Renal cortex interstitium (tissue), 15 donors: ENCODE measurements at places on chromosomes 5 and 9.

DNA sequence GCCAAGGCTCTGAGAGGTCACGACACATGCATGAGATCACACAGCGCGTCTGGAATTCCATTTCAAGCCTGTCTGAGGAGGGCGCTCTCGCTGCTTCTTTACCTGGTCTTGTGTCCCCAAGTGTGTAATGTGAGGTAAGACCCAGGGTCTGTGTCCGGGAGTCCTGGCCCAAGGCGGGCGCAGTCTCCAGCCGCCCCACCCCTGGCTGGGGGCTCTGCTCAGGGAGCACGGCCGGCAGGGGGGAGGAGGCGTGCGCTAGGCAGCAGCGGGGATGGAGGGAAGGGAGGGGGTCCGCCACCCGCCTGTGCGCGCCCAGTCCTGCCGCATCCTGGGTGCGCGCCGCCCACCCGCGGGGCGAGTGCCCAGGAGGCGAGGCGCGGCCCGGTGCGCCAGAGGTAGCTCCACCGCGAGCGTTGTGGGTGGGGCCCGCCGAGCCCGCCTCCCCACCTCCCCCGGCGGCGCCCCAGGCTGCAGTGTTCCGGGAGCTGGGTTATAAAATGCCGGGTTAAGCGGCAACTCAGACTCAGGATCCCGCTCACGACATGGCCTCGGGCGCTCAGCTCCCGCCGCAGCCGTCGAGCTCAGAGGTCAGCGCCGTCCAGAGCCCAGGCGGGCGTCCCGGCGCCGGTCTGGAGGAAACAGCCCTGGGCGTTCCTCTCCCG, at the start of gene CCNI2:
Gene CCNI2 (plus strand): TSS at position 473 of the 662 bp plus-strand sequence. CDS start 70 bp downstream, at position 543.
- DNase-seq = no peak

DNA sequence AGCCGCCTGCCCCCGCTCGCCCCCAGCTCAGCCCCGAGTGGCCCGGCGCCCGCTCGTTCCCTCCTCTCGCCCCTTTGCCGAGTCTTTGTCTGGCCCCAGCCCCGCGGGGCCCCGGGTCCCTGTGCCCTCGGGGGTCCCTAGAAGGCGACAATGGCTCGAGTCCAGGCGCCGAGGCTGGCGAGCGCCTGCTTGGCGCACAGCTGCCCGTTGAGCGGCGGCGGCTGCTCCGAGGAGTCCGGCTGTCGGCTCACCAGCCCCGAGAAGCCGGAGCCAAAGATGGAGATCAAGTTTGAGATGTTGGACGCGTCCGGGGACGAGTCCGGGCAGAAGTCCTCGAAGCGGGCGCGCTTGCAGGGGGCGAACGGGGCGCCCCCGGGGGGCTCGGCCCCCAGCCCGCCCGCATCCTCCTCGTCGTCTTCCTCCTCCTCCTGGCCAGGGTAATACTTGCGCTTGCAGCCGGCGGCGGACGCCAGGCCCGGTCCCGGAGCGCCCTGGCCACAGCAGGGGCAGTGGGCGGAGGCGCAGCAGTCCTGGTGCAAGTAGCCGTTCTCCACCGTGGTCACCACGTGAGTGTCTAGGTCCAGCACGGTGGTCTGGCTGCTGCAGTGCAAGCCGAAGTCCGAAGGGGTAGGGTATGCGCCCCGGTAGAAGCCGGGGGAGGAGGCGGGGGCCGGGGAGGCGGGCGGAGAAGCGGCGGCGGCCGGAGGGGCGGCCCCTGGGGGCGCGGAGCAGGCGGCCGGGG, 1.2 kb downstream of the IER5L start:
- no peak for DNase-seq

DNA sequence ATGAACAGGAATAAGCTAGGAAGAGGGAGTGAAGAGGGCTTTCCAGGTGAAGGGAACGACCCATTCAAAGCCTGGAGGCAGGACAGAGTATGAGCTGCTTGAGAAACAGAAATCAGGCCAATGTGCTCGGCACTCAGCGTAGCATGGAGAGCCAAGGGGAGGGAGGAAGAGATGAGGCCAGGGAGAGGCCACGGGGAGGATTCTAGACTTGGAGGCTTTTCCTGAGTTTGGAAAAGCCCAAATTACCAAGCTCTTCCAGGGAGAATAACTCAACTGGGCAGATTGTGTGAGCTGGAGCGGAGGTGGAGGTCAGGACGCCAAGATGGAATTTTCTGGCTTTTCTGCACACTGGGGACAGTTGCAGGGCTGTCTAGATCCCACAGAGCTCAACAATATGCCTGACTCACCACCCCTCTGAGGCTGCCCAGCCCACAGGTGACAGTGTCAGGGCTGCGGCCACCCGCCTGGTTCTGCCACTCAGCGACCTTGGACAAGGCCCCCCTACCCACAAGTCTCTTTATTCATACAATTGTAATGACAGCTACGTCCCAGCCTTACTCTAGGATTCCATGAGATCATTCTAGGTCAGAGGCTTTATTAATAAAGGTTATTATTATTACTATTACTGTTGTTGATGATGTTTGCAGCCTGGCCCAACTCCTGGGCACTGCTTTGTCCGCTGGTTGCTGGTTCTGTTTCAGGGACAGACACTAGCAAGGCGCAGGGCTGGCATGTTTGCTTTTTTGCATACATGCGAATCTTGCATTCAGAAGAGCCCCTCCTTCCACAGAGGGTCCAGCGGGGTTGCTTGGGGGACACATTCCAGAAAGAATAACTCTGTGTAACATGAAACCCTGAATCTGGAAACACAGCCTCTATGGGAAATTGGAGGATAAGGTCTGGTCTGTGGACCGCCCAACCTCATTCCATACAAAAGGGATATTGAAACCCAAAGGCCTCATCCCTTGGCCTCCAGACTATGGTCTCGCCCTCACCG, 9.4 kb upstream of the LMX1B start:
- no peak for DNase-seq

- no peak for DNase-seq
These were observed 57.9 kb downstream of the TGFBR1 start for GRCh38 chr9:99162759-99163364.

- DNase-seq = no peak
These were observed 1.0 kb downstream of the FOCAD start for GRCh38 chr9:20684875-20685696.

DNA sequence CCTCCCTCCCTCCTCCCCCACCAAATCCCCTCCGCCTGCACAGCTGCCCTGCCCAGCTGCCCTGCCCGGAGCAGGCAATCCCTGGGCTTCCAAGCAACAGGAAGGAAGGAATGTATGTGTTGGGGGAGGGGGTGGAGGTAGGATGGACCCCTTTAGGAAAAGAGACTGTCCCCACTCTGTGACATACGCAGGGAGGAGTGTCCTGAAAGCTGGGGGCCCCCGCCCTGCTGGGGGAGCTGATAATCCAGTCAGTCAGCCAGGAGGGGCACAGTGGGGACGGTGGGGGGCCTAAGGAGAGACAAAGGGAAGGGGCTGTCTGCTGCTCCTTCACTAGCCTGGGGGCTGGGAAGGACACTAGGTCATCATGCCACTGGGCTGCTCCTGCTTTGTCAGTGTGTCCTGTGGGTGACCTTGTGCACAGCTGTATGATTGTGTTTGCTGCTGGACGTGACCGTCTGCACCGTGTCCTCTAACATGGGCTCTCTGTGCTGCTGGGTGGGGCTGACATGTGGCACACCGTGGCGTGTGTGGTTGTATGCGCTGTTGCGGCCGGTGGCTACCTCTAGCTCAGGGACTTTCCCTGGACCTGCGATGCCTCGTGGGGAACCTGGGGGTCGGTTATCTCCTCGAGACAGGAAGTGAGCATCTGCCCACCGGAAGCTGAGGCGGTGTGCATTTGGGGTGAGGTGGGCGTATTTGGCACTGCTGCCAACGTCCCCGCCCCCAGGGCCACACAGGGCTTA, 3.0 kb downstream of the N4BP3 start:
- no peak for DNase-seq

DNA sequence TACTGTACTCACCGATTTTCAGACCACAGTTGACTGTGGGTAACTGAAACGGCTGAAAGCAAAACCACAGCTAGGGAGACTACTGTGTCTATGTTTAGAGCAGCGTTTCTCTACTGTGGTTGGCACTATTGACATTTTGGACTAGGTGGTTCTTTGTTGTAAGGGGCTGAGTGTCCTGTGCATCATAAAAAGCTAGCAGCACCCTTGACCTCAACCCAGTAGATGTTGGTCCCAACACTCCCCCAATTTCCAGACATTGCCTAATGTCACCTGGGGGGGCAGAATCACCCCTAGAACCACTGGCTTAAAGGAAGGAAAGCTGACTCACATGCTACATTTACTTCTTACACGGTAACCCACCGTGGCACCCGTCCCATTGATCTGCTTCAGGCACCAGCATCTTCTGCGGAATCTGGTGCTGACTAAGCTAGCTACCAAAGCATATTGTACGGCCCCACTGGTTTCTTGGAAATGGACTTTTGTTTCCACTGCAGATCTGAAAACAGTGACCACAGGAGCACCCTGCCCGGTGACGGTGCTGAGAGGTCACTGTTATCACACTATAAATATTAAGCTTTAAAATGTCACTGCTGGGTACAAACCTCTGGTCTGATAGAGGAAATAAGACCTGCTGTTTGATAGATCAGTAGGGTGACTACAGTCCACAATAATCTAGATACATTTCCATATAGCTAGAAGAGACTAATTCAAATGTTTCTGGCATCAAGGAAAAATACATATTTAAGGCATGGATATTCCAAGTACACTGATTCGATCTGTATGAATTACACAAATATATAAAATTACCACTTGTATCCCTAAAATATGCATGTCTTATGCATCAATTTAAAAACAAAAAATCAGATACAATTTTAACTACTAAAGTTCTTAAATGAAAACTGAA, 151.4 kb downstream of the HSD17B3 start:
- no peak for DNase-seq

GRCh38 chr9:90642570-90643539, at the start of gene DIRAS2:
Gene DIRAS2, minus strand, starts transcription at chr9:90642824. Its CDS starts 28,997 bp downstream, at chr9:90613827.
- peak; percentile 44 for DNase-seq

DNA sequence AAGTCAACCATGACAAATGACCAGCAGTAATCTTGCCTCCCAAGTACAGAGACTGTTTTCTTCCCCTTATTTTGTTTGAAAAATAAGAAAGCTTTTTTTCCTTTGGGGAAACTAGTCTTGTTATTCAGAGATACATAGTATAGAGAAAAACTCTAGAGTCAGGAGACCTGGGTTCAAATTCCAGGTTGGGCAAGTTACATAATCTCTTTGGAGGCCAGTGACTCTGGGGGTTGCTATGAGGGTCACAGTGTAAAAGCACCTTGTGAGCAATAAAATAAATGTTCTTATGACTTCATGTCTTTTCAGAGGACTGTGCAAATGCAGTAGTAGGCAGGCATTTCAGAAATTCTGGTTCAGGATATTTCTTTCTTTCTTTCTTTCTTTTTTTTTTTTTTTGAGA, 71.5 kb downstream of the GDNF start:
- DNase-seq = no peak

- no peak for DNase-seq
These were observed 143.2 kb upstream of the DMRT1 start for GRCh38 chr9:698276-698675.

DNA sequence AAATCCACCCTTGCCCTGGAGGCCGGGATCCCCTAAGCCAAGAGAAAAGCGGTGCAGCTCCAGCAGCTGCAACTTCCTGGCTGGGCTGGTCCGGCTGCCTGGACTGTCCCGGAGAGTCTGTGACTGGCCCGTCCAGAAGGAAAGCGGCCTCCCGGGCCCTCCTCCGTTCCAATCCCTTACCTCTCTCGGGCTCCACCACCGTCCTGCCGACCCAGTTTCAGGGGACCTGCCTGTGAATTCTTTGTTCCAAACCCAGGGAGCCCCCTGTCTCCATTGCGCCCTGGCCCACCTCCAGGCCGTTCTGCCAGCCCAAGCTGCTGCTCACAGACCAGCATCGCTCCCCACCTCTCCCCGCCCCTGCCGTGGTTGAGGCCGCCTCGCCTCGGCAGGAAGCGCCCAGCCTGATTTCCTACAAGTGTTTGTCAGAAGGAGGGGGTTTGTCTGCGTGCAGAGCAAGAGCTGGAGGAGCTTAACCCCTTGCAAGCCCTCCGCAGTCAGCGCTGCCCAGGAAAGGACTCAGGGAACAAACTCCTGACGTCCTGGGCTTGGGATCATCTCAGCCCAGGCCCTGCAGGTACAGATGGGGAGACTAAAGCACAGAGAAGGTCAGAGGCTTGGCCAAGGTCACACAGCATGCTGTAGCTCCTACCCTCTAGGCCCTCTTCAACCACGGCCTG, at the start of gene AKNA:
Gene AKNA (minus strand): TSS at position 303 of the 677 bp plus-strand sequence. CDS start 6,649 bp downstream, outside the sequence.
- DNase-seq = peak; percentile 57
